ENCODE measurements at places on chromosomes 11 and 22.

DNA sequence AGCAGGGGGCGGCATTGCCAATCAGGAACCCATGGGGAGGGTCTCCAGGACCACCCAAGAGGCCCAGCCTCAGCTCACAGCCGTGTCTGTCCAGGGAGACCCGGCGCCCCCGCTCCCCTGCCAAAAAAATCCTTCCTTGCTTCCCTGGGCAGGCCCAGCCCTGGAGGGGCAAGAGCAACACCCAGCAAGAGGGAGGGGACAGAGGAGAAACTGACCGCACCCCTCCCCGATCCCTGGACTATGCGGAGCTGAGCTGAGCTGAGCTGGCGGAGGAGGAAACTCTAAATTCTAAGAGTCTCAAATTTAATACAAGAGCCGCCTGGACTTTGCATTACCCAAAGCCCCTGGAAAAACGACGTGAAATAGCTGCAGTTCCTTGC, 52.0 kb upstream of the SHISAL1 start:
- DNase-seq = no peak

GRCh38 chr11:33674035-33674814, 26.4 kb downstream of the C11orf91 start:
- DNase-seq = no peak

- DNase-seq = no peak
Observed at GRCh38 chr11:47916361-47916841, 64.0 kb upstream of the PTPRJ start.

DNA sequence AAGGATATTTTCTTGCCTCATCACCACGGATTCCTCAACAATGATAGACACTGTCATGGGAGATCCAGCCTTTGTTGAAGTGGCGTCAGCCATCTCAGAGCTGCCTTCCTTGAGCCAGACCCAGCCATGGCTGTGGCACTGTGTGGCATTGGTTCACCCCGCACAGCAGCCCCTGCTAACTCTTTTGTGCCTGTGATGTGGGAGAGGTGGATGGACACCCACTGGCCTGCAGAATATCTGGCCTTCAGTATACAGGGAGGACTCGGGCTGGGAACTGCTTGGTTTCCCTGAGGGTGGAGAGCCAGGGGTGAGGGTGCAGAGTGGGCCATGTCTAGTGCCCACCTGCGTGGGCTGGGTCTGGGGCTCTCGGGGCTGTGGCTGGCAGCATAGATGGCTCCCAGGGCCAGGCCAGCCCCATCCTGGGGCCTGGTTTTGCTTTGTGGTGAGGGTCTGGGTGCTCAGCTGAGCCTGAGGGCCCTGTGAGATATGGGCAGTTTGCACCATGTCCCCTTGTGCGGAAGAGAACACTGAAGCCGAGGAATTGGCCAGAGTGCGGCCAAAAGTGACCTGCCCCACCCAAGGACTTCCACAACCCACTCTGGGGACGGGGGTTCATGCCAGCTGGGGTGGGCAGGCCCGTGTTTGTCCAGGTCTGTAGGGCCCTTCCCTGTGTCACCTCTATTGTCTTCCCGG, 6.1 kb downstream of the CLDN5 start:
- no peak for DNase-seq

DNA sequence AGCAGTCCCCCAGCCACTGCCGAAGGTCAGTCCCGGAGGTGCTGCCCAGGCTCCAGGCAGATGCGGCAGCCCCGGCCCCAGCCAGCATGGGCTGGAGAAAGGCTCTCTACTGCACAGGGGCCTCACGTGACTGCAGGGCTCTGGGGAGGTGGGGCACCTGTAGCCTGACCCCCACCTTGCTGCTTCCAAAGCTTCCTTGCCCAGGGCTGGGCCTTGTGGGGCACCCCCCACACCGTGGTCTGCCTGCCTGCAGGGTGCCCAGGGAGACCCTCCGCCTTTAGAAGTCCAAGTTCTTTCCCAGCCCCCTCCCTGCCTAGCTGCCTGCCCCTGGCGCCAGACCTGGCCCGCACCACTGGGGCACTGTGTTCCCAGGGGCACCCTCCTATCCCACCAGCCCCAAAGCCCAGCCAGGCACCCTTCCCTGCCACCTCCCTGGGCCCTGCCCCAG, 28.4 kb upstream of the TXNRD2 start:
- no peak for DNase-seq

DNA sequence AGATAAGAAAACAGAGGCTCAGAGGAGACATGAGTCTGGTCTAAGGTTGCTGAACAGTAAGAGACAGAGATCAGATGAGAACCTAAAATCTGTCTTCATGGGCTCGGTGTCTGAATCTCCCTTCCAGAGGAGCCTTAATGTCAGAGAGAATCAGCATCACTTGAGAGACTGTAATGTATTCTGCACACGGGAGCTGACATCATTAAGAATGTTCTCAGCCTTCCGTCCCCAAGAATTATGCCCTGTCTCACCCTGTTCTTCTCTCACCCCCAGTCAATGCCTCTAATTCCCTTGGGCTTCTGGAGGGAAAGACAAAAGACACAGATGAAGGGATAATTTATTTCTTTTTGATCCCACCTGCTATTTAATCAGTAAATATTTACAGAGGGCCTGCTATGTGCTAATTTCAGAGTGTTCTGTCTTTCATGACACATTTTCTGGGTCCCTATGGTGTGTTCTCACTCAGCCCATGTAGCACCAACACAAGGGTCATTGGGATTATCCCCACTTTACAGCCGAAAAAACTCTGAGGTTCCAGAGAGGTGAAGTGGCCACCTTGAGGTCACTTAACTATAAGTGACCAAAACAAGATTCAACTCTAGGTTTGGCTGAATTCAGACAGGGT, 61.8 kb downstream of the CD82 start:
- DNase-seq = peak; percentile 78

DNA sequence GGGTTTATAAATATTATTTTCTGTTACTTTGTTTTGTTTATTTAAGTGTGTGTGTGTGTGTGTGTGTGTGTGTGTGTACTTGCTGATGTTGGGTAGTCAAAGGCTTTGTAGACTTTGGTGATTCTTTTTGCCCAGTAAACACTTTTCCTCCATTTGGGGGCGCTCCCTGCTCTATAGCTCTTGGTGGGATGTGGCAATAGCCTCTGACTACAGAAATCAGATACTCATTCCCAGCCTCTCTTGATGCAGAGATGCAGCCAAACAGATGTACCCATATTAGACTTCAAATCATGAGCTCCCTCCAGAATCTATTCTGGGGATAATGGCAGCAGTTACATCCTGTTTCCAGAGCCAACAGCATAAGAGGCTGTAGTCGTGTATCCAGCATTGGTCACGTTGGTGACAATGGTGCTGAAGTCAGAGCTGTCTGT, 33.4 kb upstream of the APOL5 start:
- DNase-seq = no peak

DNA sequence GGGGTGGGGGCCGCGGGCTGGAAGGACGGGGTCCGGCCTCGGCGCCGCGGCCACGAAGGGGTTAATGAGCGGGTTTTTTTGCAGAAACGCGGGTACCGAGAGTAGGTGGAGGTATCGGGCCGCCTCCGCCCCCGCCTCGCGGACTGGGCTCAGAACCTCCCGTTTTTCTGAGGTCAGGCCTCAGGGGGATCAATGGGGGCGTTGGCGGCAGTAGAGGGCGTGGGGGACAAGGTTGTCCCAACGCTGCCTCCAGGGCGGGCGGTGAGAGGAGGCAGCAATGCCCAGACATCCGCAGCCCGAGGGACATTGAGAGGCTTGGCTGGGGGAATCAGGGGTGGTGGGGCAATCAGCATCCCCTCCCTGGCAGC, 34.8 kb upstream of the PRODH start:
- DNase-seq = no peak

DNA sequence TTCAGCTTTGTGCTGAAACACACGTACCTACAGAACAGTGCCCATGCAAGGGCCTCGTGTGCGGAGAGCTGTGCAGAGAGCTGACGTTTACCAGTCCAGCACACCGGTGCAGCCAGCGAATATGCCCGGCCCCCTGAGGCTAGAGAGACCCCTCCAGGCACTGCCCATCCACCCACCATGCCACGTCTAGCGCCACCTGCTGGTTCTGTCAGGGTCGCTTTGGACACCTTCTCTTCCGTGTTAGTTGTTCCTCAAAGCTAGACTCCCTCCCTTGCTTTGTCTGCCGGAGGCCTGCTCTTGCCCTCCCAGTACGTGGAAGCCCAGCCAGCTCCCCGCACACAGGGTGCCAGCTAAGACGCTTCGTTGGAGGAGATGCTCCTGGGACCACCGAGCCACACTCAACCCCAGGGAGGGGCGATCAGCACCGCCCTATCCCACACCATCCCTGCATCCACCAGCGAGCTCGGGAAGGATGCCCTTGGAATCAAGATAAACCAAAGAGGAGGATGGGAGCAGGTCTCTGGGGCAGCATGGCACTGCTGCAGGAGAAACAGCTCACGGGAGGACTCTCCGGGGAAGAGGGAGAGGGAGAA, 43.4 kb downstream of the CPT1A start:
- no peak for DNase-seq

GRCh38 chr11:111846636-111847035, 24.7 kb downstream of the ALG9 start:
- DNase-seq = no peak

GRCh38 chr11:15585602-15586331, 471.0 kb downstream of the INSC start:
- DNase-seq = no peak

- no peak for DNase-seq
Observed at GRCh38 chr11:115364896-115365295, 139.3 kb downstream of the CADM1 start.

- no peak for DNase-seq
Observed at GRCh38 chr11:111814557-111815320, 48.5 kb upstream of the PPP2R1B start.

DNA sequence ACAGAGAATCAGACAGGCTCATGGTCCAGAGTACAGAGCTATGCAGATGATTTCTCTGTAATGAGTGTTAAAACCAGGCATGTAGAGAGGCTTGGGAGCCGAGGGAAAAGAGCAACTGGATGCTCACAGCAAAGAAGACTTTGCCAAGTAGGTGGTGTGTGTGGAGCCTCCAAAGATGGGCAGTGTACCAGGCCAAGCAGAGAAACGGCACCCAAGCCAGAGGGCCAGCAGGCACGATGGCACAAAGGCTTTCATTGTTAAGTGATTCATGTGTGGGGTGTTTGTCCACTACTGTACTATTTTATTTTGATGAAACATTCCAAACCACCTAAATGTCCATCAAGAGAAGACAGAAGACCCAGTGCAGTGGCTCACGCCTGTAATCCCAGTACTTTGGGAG, 11.1 kb downstream of the RANGAP1 start:
- DNase-seq = no peak

DNA sequence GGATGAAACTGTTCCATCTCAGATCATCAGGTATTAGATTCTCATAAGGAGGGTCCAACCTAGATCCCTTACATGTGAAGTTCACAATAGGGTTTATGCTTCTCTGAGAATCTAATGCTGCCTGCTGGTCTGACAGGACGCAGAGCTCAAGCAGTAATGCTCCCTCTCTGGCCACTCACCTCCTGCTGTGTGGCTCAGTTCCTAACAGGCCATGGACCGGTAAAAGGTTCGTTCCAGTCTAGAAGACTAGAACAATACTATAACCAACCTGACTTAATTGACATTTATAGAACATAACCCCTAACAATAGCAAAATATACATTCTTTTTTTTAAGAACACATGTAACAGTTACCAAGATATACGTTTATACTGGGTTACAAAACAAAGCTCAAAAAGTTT, 45.8 kb downstream of the ATG16L2 start:
- DNase-seq = no peak

DNA sequence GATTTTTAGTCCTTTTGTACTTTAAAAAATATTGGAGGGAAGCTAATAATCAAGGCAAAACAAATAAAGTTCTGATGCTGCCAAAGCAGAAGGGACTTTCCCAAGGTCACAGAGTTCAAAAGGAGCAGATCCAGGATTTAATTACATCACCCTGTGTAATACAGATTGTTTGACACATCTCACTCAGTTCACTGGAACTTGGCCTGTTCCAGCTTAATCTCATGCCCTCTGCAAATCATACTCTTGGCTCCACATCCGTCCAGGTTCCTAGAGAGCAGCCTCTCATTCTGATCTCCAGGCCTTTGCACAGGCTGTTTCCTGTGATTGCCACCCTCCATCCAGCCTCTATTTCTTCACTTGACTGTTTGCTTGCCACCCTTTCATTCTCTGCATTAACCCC, 151.7 kb downstream of the SPON1 start:
- DNase-seq = no peak

DNA sequence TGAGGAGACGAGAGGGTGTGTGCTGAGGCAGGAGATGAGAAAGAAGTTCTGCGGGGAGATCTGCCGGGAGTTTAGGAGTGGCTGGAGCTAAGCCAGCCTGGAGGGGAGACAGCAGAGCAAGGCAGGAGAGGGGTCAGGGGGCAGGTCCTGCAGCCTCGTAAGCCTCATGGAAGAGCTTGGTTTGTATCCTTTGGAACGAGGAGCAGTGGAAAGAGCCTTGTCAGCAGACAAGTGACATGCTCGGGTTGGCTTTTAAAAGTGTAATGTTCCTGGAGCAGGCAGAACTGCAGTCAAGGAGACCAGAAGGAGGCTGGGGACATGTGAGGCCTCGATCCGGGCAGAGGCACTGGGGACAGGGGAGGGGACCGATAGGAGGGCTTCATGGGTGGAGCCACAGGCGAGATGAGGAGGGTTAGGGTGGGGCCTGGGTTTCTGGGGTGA, 21.4 kb upstream of the TUB start:
- DNase-seq = no peak

DNA sequence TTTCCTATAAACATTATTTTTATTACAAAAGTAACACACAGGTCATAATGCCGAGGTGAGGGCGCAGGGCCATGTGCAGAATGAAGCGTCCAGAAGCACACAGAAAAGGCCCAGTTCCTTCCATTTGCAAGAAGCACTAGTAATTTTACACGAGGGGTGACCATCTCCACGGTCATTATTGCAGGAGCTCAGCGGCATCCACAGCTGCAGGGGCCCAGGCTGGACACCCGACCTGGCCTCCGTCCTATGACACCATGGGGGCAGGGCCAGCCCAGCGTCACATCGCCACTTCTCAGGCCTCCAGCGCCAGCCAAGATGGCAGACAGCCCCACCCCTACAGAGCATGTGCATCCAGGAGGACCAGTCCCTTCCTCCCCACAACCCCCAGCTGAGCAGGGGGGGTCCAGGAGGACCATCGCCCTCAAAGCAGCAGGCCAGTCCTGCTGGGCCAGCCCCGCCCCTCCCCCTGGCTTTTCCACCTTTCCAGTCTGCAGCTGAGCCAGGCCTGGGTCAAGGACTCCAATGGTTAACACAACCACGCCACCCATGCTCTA, 3.5 kb downstream of the IGF2 start:
- DNase-seq = no peak

DNA sequence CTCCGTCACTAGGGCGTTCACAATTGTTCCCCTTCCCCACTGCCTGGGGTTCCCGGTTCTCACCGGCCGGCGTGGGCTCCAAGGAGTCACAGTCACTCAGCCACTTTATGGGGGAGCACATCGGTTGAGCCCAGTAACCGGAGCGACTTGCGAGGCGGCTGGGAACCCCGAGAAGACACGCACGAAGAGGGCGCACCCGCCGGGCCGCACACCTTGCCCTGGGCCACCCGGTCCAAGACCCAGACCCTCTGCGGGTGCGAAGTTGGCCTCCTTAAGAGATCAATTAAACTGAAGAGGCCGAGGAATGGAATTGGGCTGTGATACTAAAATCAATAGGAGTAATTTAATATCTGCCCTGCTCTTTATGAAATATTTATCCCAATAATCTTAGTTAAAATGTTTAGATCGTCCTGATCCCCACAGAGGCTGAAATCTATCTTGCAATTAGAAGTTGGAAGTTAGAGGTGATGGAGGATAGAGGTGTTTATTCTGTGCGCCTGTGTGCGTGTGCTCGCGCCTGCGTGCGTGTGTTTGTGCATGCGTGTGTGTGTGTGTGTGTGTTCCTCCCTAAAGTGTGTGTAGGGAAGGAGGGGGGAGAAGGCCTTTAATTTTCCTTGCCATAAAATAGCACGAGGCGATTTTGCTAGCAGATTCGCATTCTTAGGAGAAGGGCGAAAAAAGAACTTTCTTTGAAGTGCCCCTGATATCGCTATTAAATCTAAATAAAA, 954 bp upstream of the MN1 start:
- no peak for DNase-seq
